ENCODE measurements at places on chromosomes 5 and 9.

GRCh38 chr9:2787065-2787464, 56.8 kb downstream of the PUM3 start:
- DNase-seq, result peak; percentile 29

GRCh38 chr5:57497733-57498132, 15.1 kb upstream of the ACTBL2 start:
- no peak for DNase-seq

DNA sequence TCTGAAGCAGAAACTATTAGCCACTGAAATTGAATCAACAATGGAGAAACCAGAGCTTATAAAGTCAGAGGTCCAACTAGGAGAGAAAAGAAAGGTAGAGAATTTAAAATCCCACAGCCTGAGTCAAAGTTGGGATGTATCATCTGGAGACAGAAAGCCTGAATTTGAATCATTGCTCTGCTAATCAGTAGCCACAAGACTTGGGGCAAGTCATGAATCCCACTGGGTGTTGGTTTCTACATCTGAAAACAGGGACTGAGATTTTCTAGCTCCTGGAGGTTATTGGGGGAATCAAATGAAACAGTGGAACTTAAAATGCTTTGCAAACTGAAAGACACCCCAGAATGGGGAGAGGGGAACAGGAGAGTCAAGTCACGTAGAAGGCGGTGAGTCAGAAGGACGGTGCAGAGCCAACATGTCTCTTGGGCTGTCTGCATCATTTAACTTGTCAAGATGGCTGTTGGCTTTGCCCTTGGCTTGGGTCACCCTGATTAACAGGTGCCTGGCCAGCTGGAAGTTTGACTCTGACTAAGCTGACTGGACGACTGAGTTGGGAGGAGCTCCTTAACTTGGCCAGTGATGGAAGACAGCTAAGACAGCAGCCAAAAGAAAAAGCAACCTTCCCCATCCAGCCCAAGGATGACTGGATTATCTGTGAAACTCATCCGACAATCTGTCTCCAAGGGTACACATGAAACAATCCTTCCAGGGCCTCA, 60.6 kb upstream of the ADRA1B start:
- DNase-seq, result peak; percentile 62

DNA sequence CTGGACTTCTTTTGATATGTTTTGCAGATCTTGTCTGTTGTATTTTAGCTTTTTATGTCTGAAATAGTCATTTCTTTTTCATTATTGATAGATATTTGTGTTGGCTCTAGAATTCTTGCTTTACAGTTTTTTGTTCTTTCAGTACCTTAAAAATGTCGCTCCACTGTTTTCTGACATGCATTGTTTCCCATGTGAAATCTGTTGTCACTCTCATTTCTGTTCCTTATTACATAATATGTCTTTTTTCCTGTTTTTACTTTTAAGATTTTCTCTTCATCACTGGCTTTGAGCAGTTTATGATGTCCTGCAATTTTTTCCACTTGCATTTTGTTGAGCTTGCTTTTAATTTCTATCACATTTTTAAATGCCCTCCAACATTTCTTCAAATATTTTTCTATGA, 270.4 kb upstream of the TARS1 start:
- no peak for DNase-seq

DNA sequence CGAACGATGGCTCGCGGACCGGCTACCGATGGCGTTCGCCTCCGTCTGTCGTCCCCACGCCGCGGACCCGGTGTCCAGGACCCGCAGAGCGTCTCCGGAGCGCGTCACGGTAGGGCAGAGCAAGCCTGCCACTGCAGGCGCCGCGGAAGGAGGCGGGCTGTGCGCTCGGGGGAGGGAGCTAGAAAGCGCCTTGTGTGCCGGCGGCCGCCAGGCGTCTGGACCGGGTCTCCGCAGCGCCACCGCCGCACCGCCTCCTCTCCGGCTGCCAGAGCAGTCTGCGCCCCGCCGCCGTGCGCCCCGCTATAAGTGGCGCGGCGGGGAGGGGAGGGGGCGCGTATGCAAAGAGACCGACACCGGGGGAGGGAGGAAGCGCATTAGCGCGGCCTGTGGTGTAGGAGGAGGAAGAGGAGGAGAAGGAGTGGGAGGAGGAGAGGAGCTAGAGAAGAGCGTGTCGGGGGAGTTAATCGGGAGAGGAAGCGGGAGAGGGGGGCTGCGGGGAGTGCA, at the start of gene ENC1:
ENC1 (minus strand) TSS at position 279 of the 504 bp plus-strand sequence. CDS start 4,243 bp downstream, outside the sequence.
- peak; percentile 97 for DNase-seq

- DNase-seq, result no peak
Observed at GRCh38 chr9:115162946-115163345, 45.0 kb upstream of the TNC start.

DNA sequence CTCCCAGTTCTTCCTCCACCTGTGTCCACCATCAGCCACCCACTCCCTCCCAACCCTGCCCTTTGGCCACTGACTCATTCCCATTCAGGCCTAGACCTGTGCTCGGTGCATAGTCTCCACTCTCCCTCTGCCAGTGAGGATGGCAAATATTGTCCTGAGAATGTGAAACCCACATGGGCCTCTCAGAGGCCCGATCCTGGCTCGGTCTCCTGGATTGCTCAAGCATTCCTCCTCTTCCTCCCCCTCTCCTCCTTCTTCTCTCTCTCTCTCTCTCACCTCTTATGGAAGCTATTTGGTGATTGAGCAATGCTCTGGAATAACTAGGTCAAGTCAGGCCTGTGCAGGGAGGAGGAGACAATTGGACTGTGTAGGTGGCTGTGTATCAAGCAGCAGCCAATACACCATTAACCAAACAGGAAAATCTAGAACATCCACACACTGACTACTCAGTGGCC, 99.9 kb downstream of the KLF4 start:
- peak; percentile 74 for DNase-seq
